MCF 10A (cell line): ENCODE measurements at places on chromosomes 3 and 15.

GRCh38 chr3:15391007-15391406, 36.3 kb downstream of the METTL6 start:
- DNase-seq = no peak

DNA sequence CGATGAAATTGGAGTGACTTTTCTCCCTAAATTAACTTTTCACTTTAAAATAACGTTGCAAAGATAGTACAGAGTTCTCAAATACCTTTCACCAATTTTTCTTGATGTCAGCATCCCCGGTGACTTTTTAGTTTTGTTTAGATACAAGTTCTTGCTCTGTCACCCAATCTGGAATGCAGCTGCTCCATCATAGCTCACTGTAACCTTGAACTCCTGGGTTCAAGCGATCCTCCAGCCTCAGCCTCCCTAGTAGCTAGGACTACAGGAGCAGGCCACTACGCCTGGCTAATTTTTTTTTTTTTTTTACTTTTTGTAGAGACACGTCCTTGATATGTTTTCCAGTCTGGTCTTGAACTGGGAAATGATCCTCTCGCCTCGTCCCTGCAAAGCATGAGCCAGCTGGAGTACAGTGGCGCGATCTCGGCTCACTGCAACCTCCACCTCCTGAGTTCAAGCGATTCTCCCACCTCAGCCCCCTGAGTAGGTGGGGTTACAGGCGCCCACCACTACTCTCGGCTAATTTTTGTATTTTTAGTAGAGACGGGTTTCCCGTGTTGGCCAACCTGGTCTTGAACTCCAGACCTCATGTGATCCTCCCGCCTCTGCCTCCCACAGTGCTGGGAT, 747 bp downstream of the NSUN3 start:
- peak; percentile 25 for DNase-seq

DNA sequence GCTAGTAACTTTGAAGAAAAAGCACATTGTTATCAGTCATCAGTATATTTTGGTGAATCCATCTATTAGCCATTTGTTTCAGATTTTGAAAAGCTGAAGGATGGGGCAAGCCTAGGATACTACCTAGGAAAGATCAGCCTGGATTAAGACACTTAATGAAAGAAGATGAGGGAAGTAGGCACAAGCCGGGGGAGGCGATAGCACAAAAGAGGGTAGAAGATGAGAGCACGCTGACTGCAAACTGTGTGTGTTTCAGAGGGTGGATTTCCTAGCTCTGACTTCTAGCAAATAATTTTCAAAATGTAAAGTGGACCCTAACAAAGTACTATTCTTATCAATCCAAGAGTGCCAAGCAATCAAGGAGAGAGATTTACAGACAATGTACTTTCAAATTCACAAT, 22.2 kb upstream of the SOX2 start:
- DNase-seq = no peak

GRCh38 chr3:126153695-126154360, 26.6 kb downstream of the ALDH1L1 start:
- no peak for DNase-seq

DNA sequence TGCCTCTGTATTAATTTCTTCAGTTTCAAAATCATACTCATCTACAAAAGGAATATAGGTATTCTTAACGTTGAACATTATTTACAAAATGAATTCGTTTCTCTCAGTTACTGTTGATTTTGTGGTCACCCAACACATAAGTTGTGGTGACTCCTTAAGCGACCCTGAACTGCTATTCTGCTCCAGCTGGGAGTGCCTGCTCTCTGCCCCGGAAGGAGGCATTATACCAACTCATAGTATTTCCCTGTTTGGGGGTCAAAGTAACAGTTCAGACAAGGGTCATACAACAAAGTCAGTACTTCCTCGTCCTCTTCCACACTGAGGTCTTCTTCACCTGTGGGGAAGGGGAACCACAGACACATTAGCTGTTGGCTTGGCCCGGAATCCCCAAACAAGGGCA, 75.7 kb upstream of the FAM3D start:
- no peak for DNase-seq

GRCh38 chr3:102662498-102662772, 227.6 kb downstream of the ZPLD1 start:
- no peak for DNase-seq

GRCh38 chr15:29698030-29698701, 124.1 kb downstream of the TJP1 start:
- peak; percentile 57 for DNase-seq

- no peak for DNase-seq
Observed at GRCh38 chr3:190968616-190969015, 106.1 kb upstream of the GMNC start.

- DNase-seq = no peak
Observed at GRCh38 chr3:162569314-162569713, 1072.7 kb downstream of the OTOL1 start.

- DNase-seq = no peak
Observed at GRCh38 chr3:21154911-21155310, 596.1 kb downstream of the ZNF385D start.

- peak; percentile 27 for DNase-seq
Observed at GRCh38 chr15:72271895-72272212, 500 bp downstream of the PARP6 start.

- no peak for DNase-seq
Observed at GRCh38 chr3:52403271-52403841, 41.5 kb downstream of the SEMA3G start.

- peak; percentile 36 for DNase-seq
Observed at GRCh38 chr15:98753726-98754656, 105.7 kb downstream of the IGF1R start.

- DNase-seq = no peak
Observed at GRCh38 chr15:43941071-43941470, 114.3 kb downstream of the WDR76 start.

DNA sequence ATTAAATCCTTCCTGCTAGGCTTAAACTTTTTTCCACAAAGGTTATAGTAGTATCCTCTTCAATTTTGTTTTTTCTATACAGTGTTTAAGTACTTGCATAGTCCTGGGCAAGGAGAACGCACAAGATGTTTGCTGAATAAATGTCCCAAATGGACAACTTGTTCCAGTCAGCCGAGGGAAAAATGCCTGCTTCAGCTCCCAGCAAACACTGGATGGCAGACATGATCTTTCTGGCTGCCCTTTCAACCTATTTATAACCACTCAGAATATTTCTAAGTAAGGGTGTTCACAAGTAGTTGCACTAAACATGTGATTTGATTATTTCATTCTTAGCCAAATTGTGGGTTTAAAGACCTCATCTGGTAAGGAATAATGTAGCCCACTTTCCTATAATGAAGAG, 29.8 kb downstream of the GNB4 start:
- peak; percentile 33 for DNase-seq

- DNase-seq = no peak
Observed at GRCh38 chr15:101314336-101315125, 19.5 kb upstream of the SNRPA1 start.

- no peak for DNase-seq
Observed at GRCh38 chr3:150222691-150223489, 185.2 kb upstream of the TSC22D2 start.

- no peak for DNase-seq
Observed at GRCh38 chr3:39502838-39503145, 35.3 kb downstream of the MOBP start.

GRCh38 chr3:192917028-192917403, 640 bp downstream of the MB21D2 start:
- peak; percentile 63 for DNase-seq

DNA sequence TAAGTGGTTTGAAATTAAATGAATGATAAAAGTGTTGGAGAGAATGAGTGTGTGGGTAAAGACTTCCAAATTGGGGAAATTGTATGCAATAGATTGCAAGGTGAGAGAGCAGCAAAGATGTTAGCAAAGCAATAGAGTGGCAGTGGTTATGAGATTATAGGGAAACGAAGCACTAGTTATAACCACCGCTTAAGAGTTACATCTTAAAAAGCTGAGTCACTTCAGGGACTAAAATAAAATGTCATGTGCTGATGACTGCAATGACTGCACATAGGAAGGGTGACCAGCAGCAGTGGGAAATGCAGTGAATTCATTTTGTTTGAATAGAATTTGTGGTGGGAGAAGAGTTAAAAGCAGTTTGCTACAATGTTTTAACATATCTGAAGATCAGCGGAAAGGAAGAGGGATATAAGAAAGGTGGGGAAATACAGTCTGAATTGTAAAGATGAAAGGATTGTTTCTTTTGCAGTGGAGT, 127.3 kb downstream of the RAP2B start:
- DNase-seq = no peak

- peak; percentile 33 for DNase-seq
Observed at GRCh38 chr15:83206526-83207008, 1.1 kb downstream of the HDGFL3 start.

- no peak for DNase-seq
Observed at GRCh38 chr15:90620379-90621067, 90.8 kb downstream of the CRTC3 start.

- DNase-seq = no peak
Observed at GRCh38 chr15:72964135-72964534, 88.1 kb upstream of the NEO1 start.

GRCh38 chr3:128001576-128001975, 50.7 kb upstream of the SEC61A1 start:
- DNase-seq = no peak

DNA sequence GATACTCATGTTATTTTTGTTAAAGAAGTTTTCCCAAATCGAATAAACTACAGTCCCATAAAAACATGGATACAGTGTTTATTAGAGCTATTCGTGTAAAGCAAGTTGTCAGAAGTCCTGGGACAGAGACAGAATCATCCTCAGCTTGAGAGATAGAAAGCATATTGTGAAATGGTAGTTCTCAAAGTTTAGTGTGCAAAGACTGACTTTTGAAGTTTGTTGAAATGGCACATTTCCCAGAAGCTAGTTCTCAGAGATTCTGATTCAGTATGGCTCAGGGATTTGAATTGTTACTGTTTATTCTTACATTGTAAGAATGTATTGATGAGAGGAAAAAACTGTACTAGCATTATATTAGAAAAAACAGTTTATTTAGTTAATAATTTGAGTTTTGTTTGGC, 22.1 kb downstream of the GABRR3 start:
- peak; percentile 46 for DNase-seq

DNA sequence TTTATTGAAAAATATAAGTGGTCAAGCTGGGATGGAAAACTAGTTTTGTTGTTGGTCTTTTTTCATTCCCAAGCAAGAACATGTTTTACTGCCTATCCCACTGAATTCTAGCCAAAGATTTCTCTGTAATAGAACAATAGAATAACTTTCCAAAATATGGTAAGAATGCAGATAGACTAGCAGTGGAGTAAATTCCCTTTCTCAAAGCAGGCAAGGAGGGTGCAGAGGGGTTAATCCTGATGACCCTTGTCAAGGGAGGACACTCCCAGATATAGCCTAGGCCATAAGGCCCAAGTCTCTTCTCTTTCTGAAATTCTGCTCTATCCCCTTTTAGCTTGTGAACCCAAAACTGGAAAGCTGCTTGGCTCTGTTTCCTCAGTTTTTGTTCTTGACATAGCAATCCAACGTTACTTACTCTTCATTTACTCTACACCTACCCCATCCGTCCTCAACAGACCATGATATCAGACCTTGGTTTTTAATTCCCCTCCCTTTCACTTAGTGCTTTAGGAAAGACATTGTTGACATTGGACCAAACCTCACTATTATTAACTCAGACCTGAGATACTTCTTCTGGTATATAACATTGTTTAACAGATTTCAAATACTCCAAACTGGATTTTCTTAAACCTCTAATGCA, 453.6 kb upstream of the THBS1 start:
- DNase-seq = no peak

GRCh38 chr3:41111011-41111410, 88.3 kb upstream of the CTNNB1 start:
- no peak for DNase-seq

DNA sequence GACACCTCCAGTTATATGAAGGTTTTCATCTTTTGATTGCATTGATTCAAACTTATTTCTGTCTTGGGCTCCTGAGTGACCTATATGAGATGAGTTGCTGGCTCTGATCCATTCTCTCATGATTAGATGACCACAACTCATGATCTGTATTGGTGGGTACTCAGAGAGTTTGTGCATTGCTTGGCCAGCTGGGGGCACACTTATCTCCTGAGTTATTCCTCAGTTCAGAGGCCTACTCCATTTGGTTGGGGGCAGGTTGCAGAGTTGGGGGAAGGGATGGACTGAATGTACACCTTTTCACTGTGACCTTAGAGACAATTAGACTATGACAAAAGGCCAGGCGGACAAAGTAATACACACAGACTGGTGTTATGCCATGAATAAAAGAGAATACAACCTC, 166.2 kb upstream of the SEMA6D start:
- no peak for DNase-seq

GRCh38 chr15:34360298-34360697, 6.7 kb downstream of the LPCAT4 start:
- no peak for DNase-seq

- DNase-seq = no peak
Observed at GRCh38 chr3:179956416-179956830, 80.3 kb downstream of the PEX5L start.

DNA sequence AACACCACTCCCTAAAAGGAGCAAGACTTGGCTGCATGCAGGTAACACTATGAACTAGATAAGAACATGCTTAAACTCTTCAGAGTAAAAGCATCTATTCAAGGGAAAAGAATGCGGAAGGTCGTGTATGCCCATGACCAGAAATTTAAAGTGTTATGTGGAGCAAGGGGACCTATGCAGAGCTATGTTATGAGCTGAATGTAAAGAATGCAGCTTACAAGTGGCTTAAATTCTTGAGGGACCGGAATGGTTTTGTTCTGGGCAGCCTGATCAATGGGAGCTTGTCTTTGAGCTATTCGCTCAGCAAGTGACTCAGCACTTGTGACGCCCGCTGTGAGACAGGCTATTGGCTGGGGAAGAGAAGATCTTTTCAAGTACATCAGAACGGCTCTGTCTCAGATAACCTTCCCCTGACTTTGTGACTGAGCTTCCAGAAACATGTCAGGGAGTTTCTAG, 367.5 kb upstream of the THBS1 start:
- peak; percentile 63 for DNase-seq

DNA sequence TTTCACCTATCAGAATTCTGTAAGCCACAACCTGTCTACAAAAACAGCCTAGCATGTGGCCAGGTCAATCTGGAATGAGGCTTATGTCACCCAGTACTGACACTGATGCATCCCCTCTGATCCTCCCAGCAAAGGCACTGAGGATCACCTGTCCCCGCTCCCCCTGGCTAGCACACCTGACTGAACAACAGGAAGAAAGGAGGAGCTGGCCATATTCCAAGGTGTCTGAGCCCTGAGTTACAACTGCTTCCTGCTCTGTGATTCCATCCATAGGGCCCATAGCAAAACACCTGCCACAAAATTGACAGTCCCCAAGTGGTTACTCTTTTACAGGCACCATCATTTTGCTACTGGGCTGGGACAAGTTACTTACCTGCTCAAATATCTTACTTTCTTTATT, 555.5 kb upstream of the CFAP20DC start:
- no peak for DNase-seq
